RPMI8226 (cell line): ENCODE measurements at places on chromosomes 4 and X.

GRCh38 chrX:72041871-72042851 lies 89.6 kb downstream of the RTL5 start:
- DNase-seq: no peak

DNA sequence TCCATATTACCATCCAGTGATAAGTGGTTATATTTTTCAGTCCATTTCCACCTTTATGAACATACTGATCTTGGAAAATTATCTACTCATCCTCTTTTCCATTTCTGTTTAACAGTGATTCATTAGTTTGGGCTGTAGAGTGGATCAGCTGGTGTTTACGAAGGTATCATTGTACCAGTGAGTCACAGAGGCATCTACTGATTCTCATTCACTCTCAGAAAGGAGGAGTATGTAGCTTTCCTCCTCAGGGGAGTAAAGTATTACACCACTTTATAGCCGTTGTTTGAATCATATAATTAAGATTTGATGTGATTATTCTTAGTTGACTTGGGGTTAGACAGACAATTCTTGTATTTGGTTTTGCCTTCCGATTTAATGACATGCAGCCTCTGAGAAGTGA lies 74.7 kb downstream of the GALNT7 start:
- no peak for DNase-seq

GRCh38 chrX:103918050-103918449 lies 44.4 kb upstream of the TMSB15B start:
- peak; percentile 67 for DNase-seq

DNA sequence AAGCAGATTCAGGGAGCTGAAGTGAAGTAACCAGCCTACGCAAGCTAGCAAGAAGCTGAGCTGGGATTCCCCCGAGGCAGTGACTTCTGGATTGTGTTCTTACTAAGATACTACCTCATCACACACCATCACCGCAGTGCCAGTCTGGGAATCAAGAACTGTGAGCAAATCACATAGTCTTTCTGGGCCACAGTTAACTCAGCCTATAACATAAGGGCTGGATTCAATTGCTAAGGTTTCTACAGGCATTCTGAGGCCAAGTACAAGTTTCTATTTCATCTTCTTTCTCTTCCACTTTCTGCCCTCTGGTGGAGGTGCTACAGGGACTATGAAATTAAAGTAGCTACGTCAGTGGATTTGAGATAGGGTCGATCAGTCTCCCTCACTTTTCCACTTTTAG lies 1.4 kb upstream of the CORIN start:
- DNase-seq: peak; percentile 4

- no peak for DNase-seq
Observed at GRCh38 chr4:87824352-87824751, 8.4 kb upstream of the MEPE start.
